ENCODE measurements at places on chromosomes 3 and 15.

DNA sequence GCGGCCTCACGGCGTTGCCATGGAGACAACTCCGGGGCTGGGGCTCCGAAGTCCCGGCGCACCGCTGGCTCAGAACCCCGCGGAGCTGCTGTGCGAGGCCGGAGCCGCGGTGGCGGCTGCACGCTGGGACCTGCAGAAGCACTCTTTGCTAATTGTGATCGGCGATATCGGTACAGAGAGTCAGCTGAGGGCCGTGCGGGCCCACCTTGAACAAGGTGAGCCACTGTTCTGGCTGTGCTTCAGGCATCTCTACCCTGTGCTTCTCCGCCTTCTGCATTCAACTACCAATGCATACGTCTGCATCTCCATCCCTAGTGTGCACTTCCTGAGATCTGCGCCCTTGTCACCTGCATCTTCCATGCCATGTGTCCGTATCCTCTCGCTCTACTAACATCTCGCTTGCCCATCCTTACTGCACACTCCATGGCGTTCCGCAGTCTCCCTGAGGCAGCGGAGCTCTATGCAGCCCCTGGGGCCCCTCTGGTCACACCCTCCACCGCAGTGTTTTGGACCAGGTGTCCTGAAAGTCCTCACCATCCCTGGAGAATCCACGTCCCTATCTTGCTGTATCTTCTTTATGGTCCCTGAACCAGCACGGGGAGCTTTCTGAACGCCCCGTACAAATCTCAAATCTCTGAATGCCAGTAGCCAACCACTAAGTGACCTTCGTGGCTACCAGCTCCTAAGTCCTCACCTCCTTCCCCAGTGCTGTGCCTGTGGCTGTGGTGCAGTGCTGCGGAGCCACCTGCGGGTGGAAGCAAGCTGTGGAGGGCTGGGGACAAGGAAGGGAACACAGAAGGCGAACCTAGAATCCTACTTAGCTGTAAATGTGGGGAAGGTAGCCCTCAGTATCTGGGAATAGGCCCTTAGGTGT, 6.2 kb upstream of the MAP1A start:
- peak; percentile 6 for DNase-seq

- no peak for DNase-seq
Observed at GRCh38 chr15:68420186-68420684, 11.7 kb downstream of the ITGA11 start.

GRCh38 chr3:177026505-177027277, 170.6 kb downstream of the TBL1XR1 start:
- DNase-seq = no peak

- no peak for DNase-seq
Observed at GRCh38 chr15:38486936-38487335, 33.0 kb downstream of the FAM98B start.

DNA sequence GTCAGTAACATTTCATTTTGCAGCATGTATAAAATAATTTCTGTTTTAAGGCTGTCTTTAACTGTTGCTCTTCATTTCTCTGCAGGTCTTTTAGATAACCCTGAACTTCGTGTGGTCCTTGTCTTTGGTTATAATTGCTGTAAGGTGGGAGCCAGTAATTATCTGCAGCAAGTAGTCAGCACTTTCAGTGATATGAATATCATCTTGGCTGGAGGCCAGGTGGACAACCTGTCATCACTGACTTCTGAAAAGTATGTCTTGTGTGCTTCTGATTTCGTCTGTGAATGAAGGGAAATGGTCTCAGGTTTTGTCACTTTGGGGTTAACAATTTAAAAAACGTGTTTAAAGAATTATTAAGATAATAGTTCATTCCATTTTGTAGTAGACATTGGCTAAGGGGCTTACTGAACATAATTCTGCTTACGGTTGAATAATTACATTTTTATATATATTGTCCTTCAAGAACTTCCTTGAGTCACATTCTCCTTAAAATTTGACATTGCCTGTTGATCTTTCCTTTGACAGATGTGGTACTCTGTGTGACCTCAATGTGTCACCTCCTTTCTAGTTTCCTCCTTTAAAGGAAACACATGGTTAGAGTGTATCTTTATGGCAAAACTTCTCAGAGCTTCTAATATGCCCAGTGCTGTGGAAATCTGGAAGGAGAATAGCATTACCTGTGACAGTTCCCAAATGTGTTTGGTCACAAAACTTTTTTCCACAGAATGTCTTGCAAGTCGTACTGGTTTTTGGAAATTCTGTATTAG, 26.3 kb downstream of the FBXO22 start:
- no peak for DNase-seq

GRCh38 chr3:52308308-52308707, 7.8 kb upstream of the DNAH1 start:
- DNase-seq = no peak

- DNase-seq = no peak
Observed at GRCh38 chr3:195790901-195791300, 20.8 kb downstream of the MUC4 start.

- DNase-seq = no peak
Observed at GRCh38 chr3:129794311-129795185, 99.0 kb downstream of the TMCC1 start.

DNA sequence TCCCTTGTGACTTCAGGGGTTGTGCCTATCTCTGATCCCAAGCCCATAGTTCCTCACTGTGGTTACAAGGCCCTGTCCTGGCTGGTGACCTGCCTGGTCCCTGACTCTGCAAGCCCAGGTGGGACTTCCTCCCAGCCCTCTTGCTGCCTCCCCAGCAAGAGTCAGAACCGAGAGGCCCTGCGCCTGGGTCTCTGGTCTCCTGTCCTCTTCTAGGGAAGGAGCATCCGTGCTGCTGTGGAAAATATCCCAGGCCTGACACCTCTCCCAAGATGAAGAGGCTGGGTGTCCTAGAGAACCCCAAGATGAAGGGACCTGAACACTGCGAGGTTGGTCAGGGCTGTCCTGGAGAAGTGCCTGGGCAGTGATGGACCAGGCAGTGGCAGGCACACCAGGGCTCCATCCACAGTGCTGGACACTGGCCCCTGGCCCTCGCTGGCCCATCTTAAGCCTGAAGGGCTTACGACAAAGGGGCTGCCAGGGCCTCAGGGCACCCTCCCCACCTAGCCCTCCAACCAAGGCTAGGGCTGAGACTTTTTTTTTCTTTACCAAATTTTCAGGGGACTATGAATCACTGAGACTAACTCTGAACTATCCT, 32.7 kb downstream of the PTH1R start:
- DNase-seq = no peak

DNA sequence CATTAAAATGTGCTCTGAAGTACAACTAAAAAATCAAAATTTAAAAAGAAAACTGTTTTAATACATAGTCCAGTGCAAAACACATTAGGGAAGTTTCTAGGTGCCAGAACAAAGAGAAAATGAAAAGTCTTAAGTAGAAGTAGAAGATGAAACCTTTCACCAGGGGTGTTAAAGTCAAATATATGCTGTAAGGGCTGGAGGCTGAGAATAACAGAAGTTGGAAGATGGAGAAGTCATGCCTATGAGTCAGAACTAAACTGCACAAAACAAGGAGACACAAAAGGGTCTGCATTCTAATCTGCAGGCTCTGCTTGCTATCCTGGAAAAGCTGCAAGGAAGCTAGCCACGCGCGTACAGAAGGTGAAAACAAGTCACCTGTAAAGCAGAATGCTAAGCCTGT, 48.7 kb upstream of the CPB1 start:
- DNase-seq = no peak

DNA sequence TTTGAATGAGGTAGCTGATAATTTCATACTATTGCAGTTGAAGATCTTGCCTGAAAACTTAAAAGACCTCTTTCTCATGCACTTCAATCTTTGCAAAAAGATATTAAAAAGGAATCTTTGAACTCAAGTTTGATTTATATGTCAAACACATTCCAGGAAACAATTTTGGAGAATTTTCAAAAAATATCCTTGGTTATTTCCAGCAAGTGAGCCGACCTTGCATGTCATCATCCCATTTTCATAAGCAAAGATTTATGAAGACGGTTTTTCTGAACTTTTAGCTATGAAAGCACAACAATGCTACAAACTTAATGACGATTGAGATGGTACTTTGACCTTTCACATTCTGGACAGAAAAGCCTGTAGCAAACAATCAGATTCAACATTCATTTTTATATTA, 95.6 kb downstream of the RFX7 start:
- DNase-seq = no peak

GRCh38 chr3:115623044-115623868, at the start of gene GAP43:
Gene GAP43, plus strand, starts transcription at chr3:115623510. Its CDS starts 180 bp downstream, at chr3:115623690.
- DNase-seq = no peak

DNA sequence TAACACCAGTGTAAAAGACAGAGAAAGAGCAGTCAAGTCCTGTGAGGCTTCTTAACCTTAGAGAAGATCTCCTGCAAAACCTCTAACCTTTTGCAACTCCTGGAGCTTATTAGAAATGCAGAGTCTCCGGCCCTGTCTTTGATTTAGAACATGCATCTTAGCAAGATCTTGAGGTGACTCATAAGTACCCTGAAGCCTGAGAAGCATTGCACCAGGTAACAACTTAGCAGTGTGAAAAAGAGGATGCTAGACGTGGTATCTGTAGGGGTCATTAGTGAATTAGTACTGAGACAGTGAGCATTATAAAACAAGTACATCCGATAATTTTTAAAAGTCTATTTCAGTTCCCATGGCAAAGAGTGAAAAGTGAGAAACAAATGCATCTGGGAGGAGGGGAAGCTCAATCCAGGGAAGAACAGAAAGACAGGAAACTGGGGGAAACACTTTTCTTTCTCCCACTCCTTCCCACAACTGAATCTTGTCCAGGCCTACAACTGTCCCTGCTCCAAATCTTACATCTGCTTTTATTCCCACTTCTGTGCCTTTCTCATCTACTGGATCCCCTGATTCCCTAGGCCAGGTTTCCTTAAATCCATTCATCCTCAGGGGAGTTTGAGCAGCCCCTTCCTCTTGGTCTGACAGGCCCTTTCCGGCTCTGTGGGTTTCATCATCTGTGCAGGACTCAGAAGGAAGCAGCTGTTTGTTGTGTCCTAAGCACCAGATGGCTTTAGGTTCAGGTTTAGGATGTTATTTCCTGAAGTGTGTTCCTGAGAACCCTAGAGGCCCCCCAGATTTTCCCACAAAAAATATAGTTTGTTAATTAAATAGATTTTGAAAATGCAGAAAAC, 128.1 kb upstream of the IL12A start:
- no peak for DNase-seq

DNA sequence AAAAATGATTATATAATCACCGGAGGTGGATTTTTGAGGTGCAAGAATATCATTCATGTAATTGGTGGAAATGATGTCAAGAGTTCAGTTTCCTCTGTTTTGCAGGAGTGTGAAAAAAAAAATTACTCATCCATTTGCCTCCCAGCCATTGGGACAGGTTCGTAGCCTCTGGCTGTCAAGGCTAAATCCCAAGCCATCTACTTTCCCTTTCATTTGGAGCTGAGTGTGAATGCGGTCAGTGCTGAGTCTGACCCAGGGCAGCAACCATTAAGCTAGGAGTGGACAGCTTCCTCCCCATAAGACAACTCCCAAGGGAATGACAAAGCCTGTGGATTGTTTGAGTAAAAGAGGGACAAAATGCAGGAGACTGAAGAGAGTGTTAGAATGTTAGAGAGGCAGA, 33.6 kb downstream of the PARP14 start:
- no peak for DNase-seq

- no peak for DNase-seq
Observed at GRCh38 chr3:132573797-132574211, 23.3 kb upstream of the ACKR4 start.

DNA sequence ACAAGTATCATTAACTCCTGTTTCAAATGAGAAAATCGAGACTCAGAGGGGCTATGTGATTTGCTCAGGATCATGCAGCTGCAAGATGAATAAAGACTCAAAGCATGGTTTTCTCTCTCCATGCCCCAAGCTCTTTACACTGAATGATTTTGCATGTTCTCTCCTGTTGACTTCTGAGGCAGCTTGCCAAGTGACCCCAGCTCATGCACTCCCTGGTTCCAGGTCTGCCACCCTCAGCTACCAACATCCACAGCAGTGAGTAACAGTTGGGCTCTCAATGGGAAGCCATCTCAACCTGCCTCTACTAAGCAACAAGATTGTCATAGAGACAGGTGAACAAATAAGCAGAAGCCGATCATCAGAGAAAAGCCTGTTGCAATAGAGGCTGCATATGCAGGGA, 116.9 kb upstream of the GADL1 start:
- DNase-seq = no peak

DNA sequence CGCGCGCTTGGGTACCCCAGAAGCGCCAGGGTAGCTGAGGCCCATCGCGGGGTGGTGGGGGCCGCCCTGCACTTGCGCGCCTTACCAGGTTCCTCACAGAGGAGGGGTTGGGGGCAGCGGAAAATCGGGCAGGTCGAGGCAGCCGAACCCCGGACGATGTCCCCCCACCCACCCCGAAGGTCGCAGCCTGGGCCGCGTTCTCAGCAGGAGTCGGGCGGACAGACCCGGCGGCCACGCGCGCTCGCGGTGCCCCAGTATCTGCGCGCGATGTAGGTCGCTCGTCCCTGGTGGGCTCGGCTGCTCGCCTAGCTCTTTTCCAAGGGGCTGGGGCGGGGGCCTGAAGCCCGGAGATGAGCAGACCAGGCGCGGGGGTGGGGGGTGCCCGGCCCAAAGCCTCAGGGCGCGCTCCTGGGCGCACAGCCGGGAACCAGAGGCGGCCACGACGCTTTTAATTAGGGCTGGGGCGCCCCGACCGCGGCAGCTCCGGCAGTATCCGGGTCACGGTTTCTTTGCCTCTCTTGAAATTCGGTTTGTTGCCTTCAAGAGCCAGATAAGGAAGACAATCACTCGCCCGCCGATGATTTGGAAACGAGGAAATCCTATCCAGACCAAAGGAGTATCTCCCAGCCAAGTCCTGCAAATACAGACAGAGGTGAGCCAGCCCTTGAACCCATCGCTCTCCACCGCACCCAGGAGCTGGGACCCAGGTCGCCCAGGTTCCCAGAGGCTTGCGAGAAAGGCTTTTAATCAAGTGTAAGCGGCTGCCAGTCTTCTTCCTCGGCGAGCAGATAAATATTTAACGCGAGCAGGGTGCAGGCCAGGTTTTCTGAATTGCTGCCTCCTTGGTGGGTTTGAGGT, 4.6 kb downstream of the SKOR1 start:
- no peak for DNase-seq

- no peak for DNase-seq
Observed at GRCh38 chr3:30553641-30554316, 52.6 kb upstream of the TGFBR2 start.

DNA sequence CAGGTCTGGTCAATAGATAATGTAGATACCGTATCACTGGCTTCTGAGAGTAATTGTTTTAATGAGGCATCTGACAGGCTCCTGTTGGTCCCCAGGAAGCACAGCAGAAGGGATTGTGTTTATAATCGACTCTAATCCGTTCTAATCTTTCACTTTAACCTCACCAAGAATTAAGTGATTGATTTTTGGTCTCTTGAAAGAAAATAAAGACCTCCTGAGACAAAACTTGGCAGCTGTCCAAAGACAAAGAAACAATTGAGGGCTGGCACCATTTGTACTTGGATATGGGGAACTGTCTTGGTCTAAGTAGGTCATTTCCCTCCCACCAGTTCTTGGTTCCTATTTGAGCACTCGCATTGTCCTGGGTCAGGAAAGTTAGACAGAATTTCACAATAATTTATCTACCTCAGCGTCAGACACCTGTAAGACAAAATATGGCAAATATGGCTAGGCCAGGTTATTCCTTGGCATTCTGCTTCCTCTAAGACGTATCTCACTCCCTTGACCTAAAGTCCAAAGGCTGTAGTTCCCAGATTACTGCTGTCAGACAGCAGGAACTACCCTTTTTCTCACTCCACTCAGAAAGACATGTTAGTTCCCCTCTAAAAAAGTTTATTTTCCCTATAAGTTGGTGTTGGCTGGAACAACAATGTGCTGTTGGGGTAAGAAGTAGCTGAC, 22.7 kb upstream of the CD96 start:
- no peak for DNase-seq

- no peak for DNase-seq
Observed at GRCh38 chr3:151969026-151969642, 95.7 kb downstream of the SUCNR1 start.

- no peak for DNase-seq
Observed at GRCh38 chr15:72183781-72184164, 13.8 kb downstream of the GRAMD2A start.

Measured in activated naive CD4-positive, alpha-beta T cell (primary cell).